ENCODE measurements at places on chromosomes 7 and 10. TPM values are rescaled to one million over a fixed set of nuclear protein-coding genes. Genes with fewer than 3 reads are reported as not detected.

STOX1 gene
- total RNA-seq, result 0.57 TPM

GRCh38 chr10:97329766-97330165 lies 4.8 kb downstream of the FRAT2 start:
- H3K36me3 ChIP-seq, result peaks cover 8% of the 10 kb centered on the region
- H3K27me3 ChIP-seq, result no peaks in the 10 kb centered on the region
- peaks cover 24% of the 10 kb centered on the region for H3K4me1 ChIP-seq
- H3K4me3 ChIP-seq, result no peak overlapping the region

- no peak overlapping the region for H3K4me3 ChIP-seq
- DNase-seq, result no peak
- H3K4me1 ChIP-seq, result no peaks in the 10 kb centered on the region
- peaks cover 5% of the 10 kb centered on the region for H3K27me3 ChIP-seq
- no peaks in the 10 kb centered on the region for H3K36me3 ChIP-seq
Observed at GRCh38 chr7:127322351-127322750, 69.6 kb upstream of the GRM8 start.

GRCh38 chr7:82534684-82535083 lies 91.1 kb upstream of the CACNA2D1 start:
- H3K36me3 ChIP-seq, result no peaks in the 10 kb centered on the region
- DNase-seq, result no peak
- H3K27ac ChIP-seq, result no peak overlapping the region
- no peaks in the 10 kb centered on the region for H3K27me3 ChIP-seq

DNA sequence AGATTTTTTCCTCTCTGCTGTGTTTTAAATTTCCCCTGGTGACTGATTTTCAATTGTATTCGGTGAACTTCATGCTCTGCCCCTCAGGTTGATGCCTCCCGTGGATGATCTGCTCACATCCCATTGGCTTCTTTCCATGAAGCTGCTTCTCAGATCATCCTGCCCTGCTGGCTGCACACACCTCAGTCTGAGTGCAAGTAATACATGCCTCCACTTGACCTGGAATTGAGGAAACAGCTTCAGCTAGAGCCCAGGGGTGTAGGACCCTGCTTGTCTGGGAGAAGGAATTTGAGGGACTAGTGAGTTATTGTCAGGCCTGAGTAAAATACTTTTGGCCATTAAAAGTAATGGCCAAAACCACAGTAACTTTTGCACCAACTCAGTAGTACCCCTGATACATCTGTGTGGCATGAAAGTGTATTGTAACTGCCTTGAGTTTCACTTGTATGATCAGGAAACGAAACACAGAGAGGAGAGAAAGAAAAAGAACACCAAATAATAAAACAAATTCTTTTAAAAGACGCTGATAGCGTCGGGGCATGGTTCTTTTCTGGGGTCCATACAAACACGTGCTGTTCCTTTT lies 49.4 kb downstream of the SPAM1 start:
- DNase-seq, result no peak
- H3K4me3 ChIP-seq, result no peak overlapping the region
- no peaks in the 10 kb centered on the region for H3K4me1 ChIP-seq
- no peaks in the 10 kb centered on the region for H3K36me3 ChIP-seq

DNA sequence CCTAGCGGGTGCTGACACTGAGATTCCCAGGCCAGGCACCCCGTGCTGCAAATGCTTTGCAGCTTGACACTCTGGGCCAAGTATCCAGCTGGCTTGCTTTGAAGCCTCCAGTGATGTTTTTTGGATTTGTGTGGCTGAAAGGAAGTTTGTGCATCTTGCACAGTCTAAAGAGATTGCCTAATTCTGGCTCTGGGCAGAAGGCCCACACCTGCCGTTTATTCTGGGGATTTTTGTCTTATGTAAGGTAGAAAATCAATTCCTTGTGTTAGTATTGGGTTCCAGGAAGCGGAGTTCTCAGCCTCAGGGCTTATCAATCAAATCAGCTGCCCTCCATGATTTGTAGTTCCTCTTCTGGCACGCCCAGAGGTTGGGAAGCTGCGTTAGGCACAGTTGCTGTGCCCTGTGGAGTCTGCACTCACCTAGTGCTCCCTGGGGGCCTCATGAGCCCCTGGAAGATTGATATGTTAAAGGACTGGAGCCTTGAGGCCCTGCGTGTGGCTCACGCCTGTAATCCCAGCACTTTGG lies 8.4 kb upstream of the PURB start:
- no peak overlapping the region for H3K27ac ChIP-seq
- H3K4me1 ChIP-seq, result no peaks in the 10 kb centered on the region
- no peak for DNase-seq
- no peaks in the 10 kb centered on the region for H3K36me3 ChIP-seq

DNA sequence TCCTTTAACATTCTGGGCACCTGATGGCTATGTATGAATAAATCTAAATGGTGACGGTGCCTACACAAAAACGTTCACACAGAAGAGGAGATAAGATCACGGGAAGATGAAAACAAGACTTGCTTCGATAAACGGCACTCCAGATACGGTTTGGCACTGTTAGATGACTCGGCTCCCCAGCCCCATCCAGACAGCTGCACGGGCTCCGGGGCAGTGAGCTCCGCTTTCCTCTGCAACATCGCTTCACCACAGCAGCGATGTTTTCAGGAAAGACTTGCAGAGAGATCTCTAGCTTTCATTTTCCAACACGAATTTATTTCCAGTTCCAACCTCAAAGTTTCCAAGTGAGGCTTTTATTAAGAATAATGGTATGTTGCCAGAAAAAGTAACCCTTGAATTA lies 132.1 kb downstream of the KLF6 start:
- H3K4me3 ChIP-seq, result no peak overlapping the region
- peaks cover 17% of the 10 kb centered on the region for H3K4me1 ChIP-seq
- no peaks in the 10 kb centered on the region for H3K36me3 ChIP-seq
- DNase-seq, result no peak

- DNase-seq, result no peak
- no peaks in the 10 kb centered on the region for H3K36me3 ChIP-seq
- no peak overlapping the region for H3K4me3 ChIP-seq
- no peaks in the 10 kb centered on the region for H3K4me1 ChIP-seq
- H3K27me3 ChIP-seq, result no peaks in the 10 kb centered on the region
Observed at GRCh38 chr7:80838643-80839042, 80.2 kb downstream of the SEMA3C start.

- H3K4me3 ChIP-seq, result no peak overlapping the region
- no peaks in the 10 kb centered on the region for H3K36me3 ChIP-seq
- no peak for DNase-seq
- no peak overlapping the region for H3K27ac ChIP-seq
- no peaks in the 10 kb centered on the region for H3K27me3 ChIP-seq
- no peaks in the 10 kb centered on the region for H3K4me1 ChIP-seq
Observed at GRCh38 chr7:70935854-70936253, 196.1 kb upstream of the GALNT17 start.

DNA sequence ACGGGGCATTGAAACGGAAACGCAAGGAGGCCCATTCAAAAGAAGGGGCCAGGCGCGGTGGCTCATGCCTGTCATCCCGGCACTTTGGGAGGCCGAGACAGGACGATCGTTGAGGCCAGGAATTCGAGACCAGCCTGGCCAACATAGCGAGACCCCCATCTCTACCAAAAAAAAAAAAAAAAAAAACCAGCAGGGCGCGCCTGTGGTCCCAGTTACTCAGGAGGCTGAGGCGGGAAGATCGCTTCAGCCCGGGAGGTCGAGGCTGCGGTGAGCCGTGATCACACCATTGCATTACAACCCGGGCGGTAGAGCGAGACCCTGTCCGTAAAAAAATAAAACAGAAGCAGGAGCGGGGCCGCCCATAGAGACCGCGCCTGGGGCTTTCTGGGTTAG lies 396 bp downstream of the PSMG3 start:
- H3K27ac ChIP-seq, result peak overlapping the region; percentile 89
- no peak for DNase-seq
- peaks cover 24% of the 10 kb centered on the region for H3K4me1 ChIP-seq
- H3K4me3 ChIP-seq, result peak overlapping the region; percentile 80
- no peaks in the 10 kb centered on the region for H3K27me3 ChIP-seq
